ENCODE measurements at places on chromosomes 16 and 17. TPM values are rescaled to one million over a fixed set of nuclear protein-coding genes. Genes with fewer than 3 reads are reported as not detected.
A peak's percentile ranks its signal among the peaks of the same experiment; 100 is the strongest.

GRCh38 chr16:57178793-57179212, 7.0 kb downstream of the PSME3IP1 start:
- peaks cover 39% of the 10 kb centered on the region for H3K4me1 ChIP-seq
- H3K4me3 ChIP-seq: no peak overlapping the region
- H3K27ac ChIP-seq: peak overlapping the region; percentile 10
- H3K27me3 ChIP-seq: no peaks in the 10 kb centered on the region
- DNase-seq: no peak
- H3K36me3 ChIP-seq: peaks cover 4% of the 10 kb centered on the region

DNA sequence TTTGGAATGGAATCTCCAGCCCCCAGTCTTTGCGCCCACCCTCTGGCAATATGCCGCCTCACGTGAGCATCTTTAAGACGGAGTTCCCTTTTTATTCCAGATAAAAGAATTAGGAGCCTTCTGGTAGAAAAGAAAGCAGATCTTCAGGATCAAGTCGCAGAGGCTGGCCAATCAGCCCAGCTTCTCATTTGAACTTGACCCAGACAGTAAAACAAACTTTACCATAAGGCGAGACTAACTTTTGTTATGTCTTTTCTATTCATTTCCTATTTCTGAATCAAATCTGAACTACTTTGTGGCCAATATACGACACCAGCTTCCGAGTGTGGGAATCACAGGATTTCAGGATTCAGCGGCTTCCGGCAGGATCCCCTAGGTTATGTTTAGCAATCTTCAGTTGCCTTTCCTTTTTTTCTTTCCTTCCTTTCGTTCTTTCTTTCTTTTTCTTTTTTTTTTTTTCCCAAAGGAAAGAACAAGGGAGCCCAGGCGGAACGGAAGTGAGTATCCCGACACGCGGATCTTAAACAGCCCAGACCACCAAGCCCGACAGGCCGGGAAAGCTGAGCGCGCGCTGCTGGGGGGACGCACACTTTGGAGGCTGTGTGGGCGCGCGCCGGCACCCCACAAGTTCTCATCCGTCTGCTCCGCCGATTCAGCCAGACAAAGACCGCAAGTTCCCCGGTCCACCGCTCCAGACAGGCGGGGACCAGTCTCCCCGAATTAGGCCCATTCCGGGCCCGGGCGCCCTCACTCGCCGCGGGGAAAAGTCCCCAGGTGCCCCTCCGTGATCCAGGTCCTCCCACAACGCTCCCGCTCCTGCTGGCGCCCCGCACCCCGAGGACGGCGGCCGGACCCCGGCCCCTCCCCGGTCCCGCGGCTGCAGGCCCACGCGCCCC, 633 bp downstream of the TBC1D16 start:
- peaks cover 48% of the 10 kb centered on the region for H3K4me1 ChIP-seq
- peaks cover 2% of the 10 kb centered on the region for H3K36me3 ChIP-seq
- H3K27ac ChIP-seq: peak overlapping the region; percentile 96
- H3K4me3 ChIP-seq: peak overlapping the region; percentile 97
- no peaks in the 10 kb centered on the region for H3K27me3 ChIP-seq

DNA sequence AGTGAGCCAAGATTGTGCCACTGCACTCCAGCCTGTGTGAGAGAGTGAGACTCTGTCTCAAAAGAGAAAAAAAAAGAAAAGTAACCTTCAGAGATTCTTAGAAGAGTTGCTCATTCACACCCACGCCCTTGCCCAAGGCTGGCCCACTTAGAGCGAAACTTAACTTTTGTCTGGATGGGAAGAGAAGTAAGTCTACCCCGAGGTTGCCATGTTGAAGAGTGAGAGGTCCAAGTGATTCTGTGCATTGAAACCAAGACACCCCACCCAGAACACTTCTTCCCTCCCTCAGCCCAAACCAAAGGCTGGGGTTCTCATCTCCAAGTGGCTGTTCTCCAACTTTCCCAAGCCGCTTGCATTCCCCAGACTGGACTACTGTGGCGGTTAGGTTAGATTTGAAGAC, 2.4 kb upstream of the CISD3 start:
- H3K4me3 ChIP-seq: no peak overlapping the region
- H3K4me1 ChIP-seq: peaks cover 32% of the 10 kb centered on the region
- H3K27me3 ChIP-seq: no peaks in the 10 kb centered on the region
- DNase-seq: no peak
- no peaks in the 10 kb centered on the region for H3K36me3 ChIP-seq
- H3K27ac ChIP-seq: no peak overlapping the region

GRCh38 chr17:40479754-40480480, 21.5 kb downstream of the TNS4 start:
- H3K27ac ChIP-seq: no peak overlapping the region
- H3K4me3 ChIP-seq: no peak overlapping the region
- H3K4me1 ChIP-seq: peaks cover 26% of the 10 kb centered on the region
- no peak for DNase-seq
- no peaks in the 10 kb centered on the region for H3K27me3 ChIP-seq

Gene PRSS53
- 7.0 TPM for total RNA-seq

GRCh38 chr17:79658811-79659207, 48.0 kb upstream of the RBFOX3 start:
- H3K4me1 ChIP-seq: no peaks in the 10 kb centered on the region
- peaks cover 77% of the 10 kb centered on the region for H3K27me3 ChIP-seq
- no peak for DNase-seq

Gene RNF135
- 14.7 TPM for total RNA-seq
